Mucosa of gallbladder (tissue), 1 donor: ENCODE measurements at places on chromosomes 3 and 15. TPM values are rescaled to one million over a fixed set of nuclear protein-coding genes. Genes with fewer than 3 reads are reported as not detected.

EOMES gene
- 0.58 TPM for total RNA-seq

FOXL2NB gene
- 0.09 TPM for total RNA-seq

DNA sequence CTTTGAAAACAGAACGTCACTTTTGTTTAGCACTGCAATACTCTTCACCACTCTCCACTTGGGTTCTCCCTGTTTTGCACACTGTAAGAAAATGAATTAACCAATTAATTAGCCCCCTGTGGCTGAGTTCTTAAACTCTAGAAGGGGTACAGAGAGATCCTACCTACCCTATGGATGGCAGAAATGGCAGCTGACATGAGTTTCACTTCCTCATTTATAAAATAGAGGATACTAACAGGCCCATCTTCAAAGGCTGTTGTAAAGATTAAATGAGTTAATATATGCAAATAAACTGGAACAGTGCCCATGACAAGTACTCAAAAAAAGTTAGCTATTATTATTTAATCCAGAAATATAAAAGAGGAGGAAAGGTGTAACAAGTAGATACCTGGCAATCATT is 36.9 kb downstream of the SUCLG2 start:
- DNase-seq, result no peak

CCR9 gene
- 0.23 TPM for total RNA-seq

DNA sequence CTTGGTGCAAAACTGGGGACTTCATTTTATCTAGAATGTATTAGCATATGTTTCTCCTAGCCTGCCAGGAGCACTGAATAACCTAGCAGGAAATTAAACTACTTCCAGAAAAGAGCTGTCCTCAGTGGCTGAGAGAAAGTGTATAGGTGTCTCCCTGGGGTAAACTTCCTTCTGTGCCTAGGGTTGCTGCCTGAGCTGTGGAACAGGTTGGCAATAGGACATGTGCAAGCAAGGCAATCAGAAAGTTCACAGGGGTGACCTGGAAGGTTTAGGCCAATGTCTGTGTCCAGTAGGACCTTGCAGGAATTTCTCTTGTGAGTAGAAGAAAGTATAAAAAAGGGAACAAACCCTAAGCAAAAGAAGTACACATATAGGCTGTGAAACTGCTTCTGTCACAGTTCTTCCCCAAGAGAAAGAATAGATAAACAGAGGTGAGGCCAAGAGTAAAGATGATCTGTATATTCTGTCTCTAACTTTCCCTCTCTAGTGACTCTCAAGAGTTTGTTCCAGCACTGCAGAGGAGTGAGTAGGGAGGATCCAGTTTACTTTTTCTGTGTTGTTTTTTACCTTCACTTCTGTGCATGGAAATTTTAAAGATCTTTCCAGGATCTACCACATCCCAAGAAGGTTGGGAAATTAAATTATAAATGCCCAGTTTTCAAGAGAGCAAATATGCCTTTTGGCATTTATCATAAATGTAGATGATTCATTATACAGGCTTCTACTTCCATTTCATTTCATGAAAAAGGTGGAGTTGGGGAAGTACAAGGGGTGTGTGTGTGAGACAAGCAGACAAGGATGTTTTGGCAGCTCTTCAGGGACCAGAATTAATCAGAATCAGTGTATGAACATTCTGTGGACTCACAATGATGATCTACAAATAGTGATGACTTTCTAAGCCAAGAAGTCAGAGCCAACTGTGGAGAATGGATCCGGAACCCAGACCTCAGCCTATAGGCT is 155.2 kb downstream of the RBPMS2 start:
- DNase-seq, result no peak

DNA sequence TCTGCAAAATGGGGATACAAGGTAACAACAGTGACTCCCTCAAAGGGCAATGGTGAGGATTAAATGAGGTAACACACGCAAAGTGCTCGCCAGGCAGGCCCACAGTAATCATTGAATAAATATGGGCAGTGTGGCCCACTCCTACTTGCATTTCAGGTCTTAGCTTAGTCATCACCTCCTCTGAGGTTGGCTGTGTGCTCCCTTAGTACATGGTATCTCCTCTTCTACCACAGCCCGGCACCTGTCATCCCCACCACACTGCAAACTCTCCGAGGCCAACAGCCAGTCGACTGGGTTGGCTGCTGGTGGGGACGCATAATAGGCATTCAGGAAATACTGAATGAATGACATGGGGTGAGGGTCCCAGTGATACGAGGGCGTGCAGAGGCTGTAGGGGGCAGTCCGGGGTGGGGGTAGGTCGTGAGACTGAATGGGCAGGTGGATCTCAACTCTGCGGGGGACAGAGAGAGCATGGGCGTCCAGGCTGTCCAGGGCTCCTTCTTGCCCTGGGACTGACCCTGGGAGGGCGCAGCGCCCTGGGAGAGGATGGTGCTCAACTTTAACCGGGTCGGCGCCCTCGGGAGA is 375 bp upstream of the MYZAP start:
- no peak for DNase-seq

DNA sequence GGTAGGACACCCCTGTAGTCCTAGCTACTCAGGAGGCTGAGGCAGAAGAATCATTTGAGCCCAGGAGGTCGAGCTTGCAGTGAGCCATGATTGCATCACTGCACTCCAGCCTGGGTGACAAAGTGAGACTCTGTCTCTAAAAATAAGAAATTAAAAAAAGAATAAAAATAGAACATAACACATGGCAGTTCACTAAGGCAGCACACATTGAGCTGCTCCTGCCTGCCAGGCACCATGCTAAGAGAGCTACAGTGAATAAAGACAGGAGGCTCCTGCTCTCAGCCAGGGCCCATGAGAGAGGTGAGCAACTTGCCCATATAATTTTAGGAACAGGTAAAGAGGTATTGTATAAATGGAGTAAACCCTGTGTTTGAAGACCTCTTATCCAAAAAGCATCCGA is 54.3 kb downstream of the EBLN2 start:
- DNase-seq, result no peak

GRCh38 chr3:66633402-66634381 is 132.9 kb upstream of the LRIG1 start:
- no peak for DNase-seq

DNA sequence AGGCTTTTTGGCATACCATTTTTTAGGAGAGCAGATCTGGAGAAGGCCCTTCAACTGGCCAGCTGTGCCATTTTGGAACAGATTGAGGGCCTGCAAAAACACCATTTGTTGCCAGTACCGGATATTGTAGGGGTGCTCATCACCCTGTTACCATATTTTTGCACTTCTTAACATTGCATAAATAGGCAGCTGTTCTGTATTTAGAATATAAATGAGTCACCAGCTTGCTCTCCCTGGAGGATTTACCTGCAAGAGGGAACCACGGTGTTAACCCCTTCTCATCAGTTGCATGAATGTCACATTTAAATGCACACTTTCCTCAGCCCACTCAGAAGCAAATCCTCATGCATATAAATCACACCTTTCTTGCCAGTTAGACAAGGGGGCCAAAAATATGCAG is 435.6 kb downstream of the ROBO2 start:
- DNase-seq, result no peak

OIP5 gene
- total RNA-seq, result 1.8 TPM

GRCh38 chr3:18789734-18790133 is 358.6 kb upstream of the KCNH8 start:
- DNase-seq, result no peak

DNA sequence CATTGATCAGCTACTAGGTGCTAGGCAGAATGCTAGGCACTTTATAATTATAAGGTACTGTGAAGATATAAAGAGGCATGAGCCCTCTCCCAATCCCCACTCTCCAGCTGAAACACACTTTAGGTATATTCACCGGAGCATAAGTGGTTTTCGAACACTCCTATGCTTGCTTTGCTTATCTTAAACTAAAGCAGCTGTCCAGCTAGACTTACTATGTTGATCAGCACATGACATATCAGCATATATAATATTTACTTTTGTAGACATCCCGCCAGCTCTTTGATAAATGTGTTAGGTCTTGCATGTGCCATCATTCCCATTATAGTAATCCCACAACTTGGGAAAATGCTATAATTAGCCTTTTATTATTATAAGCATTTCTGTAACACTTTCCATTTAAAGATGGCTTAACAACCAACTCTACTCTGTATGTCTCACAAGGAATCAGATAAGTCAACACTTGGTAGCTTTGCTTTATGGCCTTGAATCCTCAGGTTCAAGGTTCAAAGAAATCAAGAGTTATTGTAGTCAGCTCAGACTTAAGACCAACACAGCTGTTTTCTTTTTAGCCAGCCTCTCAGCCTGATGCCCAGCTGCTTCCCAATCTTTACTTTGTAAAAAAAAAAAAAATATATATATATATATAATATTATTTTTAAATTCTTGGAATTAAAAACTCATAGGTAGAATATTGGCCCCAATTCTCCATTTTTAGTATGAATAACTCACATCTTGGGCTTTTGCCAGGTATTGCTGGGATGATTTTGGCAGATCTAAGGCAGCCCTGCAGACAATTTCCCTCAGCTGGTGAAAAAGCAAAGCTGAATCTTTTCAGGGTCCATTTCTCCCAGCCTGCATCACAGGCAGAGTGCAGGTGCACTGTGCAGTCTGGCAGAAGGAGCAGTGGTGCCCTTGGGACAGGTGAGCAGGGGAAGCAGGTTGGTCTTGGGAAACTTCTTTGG is 104.2 kb downstream of the THRB start:
- no peak for DNase-seq

GRCh38 chr15:72397796-72398588 is at the start of gene TMEM202:
TSS of gene TMEM202 (plus strand) at chr15:72398305. CDS start at chr15:72398327, 22 bp downstream.
- no peak for DNase-seq

DNA sequence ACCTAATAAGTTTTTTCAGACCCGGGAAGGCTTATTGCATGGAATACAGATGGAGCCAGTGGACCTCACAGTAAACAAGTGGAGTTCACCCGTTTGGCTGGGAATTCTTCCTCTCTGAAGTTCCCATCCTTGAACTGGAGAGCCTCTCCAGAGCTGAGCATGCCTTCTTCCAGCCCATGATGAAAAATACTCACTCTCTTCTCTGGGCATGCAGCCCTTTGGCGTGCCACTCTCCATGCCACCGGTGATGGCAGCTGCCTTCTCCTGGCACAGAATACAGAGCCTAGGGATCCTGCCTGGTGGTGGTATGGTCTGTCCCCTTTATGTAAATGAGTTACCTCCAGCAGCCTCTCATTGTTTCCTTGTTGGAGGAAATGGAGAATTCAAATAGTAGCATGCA is 150.8 kb downstream of the LEKR1 start:
- DNase-seq, result no peak

DNA sequence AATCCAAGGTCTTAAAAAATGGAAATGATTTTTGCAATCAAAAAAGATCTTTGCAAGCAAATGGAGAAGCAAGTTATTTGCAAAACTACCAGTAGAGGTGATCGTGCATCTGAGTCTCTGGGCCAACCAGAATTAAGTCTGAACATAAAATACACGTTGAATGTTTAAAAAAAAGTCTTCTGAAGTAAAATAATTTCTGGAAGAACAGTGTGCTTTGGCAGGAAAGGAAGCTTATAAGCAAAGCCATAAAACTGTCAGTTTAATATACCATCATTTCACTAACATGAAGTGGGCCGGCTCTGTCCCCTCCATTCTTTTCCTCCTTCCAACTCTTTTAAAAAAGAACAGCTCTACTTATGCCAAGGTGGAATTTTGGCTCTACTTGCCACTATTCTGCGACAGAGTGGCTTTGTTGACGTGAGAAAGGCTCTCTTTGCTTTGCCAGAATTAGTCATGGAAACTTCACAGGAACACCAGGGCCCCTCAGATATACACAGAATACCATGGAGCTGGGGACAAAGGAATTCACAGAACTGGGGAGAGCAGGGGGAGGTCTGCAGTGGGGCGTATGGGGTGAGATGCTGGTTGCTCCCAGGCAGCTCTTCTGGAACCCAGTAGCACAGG is 29.8 kb downstream of the FSTL1 start:
- DNase-seq, result no peak

- no peak for DNase-seq
Measured at GRCh38 chr15:97463696-97464095, 496.8 kb upstream of the ARRDC4 start.

DNA sequence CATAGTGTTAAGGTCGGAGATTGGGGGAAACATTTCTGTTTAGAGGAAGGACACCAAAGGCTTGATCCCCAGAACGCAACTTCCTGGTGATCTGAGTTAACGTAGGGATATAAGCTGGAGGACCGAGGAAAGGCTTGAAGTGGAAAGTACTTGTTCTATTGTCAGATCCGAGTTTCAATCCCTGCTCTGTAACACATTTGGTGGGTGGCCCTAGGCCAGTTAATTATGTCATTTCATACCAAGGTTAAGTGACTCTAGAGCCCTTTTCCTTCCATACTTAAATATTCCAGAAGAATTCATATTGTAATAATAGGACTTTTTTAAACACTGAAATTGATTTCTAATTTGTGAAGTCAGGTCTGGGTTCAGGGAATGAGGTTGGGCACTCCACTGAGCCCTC is 80.9 kb downstream of the RPLP1 start:
- no peak for DNase-seq

GRCh38 chr3:169002689-169003088 is 660.8 kb downstream of the MECOM start:
- DNase-seq, result no peak

DTWD1 gene
- total RNA-seq, result 40.3 TPM

DNA sequence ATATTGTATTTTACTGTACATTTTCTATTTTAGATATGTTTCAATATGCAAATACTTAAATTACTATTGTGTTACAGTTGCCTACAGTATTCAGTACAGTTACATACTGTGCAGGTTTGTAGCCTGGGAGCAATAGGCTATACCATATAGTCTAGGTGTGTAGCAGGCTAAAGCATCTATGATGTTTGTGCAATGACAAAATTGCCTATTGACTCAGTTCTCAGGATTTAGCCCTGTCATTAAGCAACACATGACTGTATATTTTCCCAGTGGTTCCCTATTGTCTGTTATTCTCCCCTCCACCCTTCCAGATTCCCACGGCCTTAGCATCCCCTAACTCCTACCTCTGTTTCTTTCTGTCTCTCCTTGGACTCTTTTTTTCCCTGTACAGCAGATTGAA is 10.7 kb downstream of the MOBP start:
- DNase-seq, result no peak

DNA sequence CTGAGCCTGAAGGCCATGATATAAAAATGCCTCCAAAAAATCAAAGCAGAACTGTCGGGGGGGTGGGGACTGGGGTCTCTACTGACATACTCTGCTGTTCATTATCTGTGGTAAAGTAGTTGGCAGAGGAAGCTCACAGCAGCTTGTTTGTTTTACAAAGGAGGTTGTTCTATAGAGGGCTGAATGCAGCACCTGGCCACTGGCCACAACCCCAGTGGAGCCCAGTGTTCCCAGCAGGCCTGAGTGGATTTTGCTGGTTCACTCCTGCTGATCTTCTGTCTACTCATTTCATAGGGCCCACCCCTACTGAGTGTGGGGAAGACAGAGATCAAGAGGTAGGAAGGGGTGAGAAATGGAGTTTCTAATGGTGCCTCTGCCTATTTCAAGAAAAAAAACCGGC is 125.5 kb downstream of the DIPK2A start:
- DNase-seq, result no peak

- DNase-seq, result no peak
Measured at GRCh38 chr3:120052677-120053076, 41.6 kb downstream of the GSK3B start.

- DNase-seq, result no peak
Measured at GRCh38 chr3:28252001-28252431, 10.6 kb downstream of the CMC1 start.
